Dermis lymphatic vessel endothelial cell (primary cell): ENCODE measurements at places on chromosomes 16 and 17. TPM values are rescaled to one million over a fixed set of nuclear protein-coding genes. Genes with fewer than 3 reads are reported as not detected.

ESRP2 gene
- 0.17 and 1.7 TPM in 2 replicates for total RNA-seq

RPH3AL gene
- total RNA-seq = 13.1 and 14.8 TPM in 2 replicates

EVPLL gene
- total RNA-seq = not detected in 2 replicates

ST6GALNAC1 gene
- total RNA-seq = not detected in 2 replicates
